ENCODE measurements at places on chromosomes 12 and 14.

GRCh38 chr12:40693207-40693821 is 1.1 kb downstream of the CNTN1 start:
- DNase-seq: no peak

GRCh38 chr12:29612912-29613311 is 115.4 kb upstream of the OVCH1 start:
- DNase-seq: no peak

GRCh38 chr14:58072288-58073071 is 79.5 kb downstream of the ARMH4 start:
- DNase-seq: peak; percentile 19

GRCh38 chr12:72271451-72272090 is 599 bp upstream of the TRHDE start:
- no peak for DNase-seq

DNA sequence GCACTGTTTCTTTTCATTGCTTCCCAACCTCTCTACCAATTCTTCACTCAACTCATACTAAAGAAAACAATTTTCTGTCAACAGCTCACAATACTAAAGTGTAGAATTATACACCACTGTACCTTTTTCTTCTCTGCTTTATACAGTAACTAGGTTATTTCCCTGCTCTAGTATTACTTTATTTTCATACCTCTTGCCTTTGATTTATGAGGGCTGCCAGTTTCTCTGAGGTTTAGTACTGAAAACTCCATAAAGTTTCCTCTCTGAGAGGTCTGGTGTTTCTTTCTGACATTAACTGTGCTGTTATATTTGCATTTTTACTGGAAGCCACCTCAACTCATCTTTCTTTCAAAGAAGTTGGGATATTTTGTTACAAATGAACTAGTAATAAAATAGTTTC is 63.0 kb upstream of the GRIP1 start:
- DNase-seq: no peak

GRCh38 chr14:43647302-43647701 is 859.8 kb downstream of the FSCB start:
- no peak for DNase-seq

DNA sequence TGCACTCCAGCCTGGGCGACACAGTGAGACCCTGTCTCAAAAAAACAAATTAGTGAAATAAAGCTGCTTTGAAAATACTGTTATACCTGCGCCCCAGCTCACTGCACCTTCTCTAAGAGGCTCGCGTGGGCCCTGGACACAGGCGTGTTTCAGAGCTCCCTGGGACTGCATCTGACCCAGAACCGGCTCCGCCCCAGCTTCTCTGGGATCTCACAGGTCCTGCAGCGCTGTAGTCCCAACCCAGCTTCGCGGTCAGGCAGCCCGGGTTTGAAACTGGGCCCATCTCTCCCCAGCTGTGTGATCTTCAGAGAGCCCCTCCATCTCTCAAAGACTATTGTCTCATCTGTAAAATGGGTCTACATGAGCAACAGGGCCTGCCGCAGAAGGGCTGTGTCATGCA is 7.5 kb downstream of the RIMBP2 start:
- no peak for DNase-seq

- no peak for DNase-seq
Measured at GRCh38 chr14:41016213-41016612, 590.5 kb upstream of the LRFN5 start.

- no peak for DNase-seq
Measured at GRCh38 chr14:80456209-80456608, 244.9 kb upstream of the DIO2 start.

DNA sequence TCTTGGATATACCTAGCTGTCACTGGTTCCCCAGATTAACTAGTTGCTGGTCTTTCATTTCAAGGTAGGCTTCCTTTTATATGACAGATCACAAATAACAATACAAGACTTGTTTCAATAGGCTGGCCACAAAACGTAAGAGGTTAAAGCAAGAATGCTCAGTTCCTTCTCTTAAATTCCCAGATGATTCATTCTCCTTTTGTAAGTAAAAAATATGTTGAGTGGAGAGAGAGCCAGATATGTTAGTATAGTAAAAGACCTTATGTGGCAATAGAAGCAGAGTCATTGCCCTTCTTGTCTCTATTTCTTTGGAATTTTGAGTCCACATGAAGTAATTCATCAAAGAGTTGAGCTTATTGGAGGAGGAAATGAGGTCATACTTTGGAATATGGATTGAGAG is 939.0 kb upstream of the ATXN7L3B start:
- DNase-seq: no peak

DNA sequence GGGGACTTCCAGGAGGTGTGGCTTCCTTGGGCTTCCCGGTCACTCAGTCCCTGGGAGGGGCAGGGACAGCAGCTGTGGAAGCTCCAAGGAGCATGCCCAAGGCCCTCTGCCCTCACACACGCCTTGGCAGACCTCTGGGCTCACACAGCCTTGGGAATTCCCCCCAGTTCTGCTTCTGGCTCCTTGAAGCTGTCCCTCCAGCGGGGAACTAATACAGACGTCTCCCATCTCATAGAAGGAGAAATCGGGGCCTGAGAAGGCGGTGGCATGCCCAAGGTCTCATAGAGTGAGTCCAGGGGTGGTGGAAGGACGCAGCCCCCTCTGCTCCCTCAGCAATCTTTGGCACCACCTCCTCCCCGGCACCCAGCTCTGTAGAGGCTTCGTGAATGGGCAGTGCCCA is 15.7 kb upstream of the TMEM119 start:
- no peak for DNase-seq

DNA sequence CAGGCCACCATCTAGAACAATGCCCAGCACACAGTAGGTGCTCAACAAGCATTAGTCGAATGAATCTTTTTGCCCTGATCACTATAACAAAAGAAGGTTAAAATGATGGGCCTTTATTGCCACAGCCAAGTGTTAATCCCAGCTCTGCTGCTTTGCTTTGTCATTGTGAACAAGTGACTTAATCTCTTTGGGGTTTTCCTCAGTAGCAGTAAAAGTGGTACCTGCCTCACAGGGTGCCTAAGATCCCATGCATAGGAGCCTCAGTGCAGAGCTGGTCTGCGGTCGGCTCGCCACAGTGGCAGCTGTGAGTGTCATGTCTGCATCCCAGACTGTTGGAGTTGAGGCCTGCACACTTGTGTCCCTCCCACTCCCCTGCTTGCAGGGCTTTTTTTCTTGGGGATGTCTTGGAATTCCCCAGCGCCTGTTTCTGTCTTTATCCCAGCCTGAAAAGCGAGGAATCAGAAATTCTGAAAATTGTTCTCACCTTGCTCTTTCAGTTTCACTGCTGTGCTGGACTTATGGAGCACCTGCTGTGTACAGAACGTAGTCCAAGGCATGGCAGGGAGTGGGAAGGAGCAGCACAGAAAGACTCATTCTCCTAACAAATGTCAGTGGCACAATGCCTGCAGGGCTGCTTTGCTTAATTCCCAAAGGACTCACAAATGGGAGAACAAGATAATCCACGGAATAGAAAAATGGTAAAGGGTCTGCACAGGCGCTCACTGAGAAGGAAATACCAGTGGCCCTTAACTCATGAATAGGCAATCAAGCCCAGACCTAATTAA is 90.8 kb downstream of the EML1 start:
- no peak for DNase-seq

DNA sequence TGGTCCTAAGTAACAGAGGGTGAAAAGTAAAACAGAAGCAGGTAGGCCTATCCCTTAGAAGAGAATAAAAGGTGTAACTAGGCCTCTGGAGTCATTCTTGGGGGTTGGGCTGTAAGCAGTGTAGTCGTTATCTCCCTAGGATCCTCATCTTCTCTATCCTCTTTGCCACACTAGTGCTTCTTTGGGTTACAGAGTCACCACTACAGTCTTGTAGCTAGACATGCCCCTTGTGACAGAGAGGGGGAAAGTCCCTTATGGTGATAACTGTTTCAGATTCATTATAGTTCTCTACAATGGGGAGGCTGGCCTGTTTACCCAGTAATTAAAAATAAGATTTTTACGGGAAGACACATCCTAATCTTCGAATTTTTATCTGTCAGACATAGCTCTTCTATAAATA is 16.4 kb upstream of the SRP54 start:
- no peak for DNase-seq

DNA sequence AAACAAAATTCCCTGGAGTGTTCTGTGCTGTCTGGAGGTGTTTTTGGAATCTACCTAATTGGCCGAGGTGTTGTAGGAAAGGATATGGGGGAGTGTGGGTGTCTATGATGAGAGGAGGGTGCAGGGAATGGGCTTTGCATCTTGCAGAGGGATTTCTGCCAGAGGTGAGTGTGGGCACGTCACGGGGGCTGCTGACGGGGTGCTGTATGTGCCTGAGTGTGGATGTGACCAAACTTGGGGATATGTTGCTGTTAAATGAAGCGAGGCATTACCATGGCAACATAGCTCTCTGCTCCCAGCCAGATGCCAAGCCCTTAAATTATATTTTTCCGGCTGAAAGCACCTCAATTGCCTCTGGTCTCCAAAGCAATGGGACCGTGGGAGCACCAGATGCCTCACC is 44.3 kb upstream of the SPTLC2 start:
- no peak for DNase-seq

- no peak for DNase-seq
Measured at GRCh38 chr12:81295251-81295650, 217.4 kb downstream of the ACSS3 start.

GRCh38 chr12:75712223-75712622 is 200.8 kb upstream of the KRR1 start:
- DNase-seq: no peak
